ENCODE measurements at places on chromosomes 3 and 15. TPM values are rescaled to one million over a fixed set of nuclear protein-coding genes. Genes with fewer than 3 reads are reported as not detected.

Gene PLA2G4D
- under 0.01 TPM for total RNA-seq

Gene ROBO2
- 411 TPM for total RNA-seq

Gene OR4M2
- total RNA-seq: not detected

Gene ARNT2
- total RNA-seq: 73.4 TPM

Gene FHIT
- 174 TPM for total RNA-seq

Gene LEO1
- 39.0 TPM for total RNA-seq

Gene TNFSF10
- total RNA-seq: 5.5 TPM

Gene RIOX2
- 27.7 TPM for total RNA-seq

Data from diencephalon (tissue), 1 donor.